ENCODE measurements at places on chromosomes 3 and 15.

DNA sequence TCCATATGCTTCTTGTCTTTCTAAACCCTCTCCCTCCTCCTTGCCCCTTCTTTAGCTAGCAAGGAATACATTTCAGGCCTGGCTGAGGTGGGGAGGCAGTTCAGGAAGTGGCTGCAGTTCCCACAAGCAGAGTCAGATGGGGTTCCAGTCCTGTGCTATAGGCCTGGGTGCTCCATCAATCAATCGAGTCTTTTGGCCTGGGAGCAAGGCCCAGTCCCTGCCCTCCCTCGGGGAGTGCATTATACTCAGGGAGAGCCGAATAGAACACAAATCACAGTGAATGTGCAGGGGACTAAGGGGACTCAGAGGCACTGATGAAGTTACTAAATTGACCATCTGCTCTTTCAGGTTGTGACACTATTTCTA lies 58.0 kb upstream of the HERC1 start:
- DNase-seq, result no peak

- DNase-seq, result no peak
Observed at GRCh38 chr3:124558991-124559845, 171.0 kb upstream of the UMPS start.

DNA sequence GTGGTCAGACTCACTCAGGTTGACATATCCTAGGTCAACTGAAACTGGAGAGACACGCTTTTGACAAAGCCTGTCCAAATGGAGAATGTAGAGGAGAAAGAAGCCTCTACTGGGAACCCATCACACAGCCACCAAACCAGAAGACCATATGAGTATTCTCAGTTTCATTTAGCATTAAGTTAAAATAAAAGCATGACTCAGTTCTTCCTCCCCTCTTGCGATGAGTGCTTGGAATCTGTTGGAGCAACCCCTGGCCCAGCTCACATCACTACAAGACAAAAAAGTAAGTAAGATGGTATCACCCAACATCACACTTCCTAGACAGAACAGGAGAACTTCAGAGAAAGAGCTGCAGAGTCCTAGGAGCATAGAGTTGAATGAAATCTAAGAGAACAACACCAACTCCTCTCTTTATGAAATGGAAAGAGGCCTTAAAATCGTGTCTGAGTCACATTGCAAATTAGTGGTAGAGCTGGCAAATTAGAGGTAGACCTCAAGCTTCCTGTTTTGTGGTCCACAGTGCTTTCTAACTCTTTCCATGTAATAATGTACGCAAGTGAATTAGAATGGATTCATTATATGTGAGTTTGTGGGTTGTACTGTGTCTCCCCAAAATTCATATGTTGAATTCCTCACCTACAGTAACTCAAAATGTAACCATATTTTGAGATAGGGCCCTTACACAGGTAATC lies 51.2 kb downstream of the FGF12 start:
- DNase-seq, result peak; percentile 11

GRCh38 chr3:113508966-113509365 lies 6.0 kb downstream of the SPICE1 start:
- DNase-seq, result no peak

- no peak for DNase-seq
Observed at GRCh38 chr15:31353931-31354330, 27.3 kb downstream of the KLF13 start.
